ENCODE measurements at places on chromosomes 2 and 18.

- no peak for DNase-seq
These were observed 41.5 kb upstream of the DSC1 start for GRCh38 chr18:31204166-31204565.

DNA sequence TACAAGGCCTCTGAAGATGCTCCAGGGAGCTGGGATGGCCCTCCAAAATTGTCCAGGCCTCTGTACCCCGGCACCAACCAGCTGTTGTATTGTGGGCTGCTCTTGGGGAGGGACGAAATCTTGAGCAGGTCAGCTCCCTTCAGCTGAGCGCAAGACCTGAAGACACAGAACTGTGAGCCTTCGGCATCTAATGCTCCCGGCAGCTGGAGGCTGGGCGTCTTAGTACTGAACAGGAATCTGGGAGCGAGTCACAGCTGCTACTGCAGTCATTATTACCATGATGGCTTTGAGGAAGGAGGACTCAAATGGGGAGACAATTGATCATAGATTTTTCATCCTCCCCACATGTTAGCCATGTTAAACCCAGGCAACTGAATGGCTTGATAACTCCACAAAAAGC lies 83.0 kb upstream of the LTBP1 start:
- no peak for DNase-seq

- DNase-seq, result no peak
These were observed 106.9 kb upstream of the RFX8 start for GRCh38 chr2:101581675-101582299.

DNA sequence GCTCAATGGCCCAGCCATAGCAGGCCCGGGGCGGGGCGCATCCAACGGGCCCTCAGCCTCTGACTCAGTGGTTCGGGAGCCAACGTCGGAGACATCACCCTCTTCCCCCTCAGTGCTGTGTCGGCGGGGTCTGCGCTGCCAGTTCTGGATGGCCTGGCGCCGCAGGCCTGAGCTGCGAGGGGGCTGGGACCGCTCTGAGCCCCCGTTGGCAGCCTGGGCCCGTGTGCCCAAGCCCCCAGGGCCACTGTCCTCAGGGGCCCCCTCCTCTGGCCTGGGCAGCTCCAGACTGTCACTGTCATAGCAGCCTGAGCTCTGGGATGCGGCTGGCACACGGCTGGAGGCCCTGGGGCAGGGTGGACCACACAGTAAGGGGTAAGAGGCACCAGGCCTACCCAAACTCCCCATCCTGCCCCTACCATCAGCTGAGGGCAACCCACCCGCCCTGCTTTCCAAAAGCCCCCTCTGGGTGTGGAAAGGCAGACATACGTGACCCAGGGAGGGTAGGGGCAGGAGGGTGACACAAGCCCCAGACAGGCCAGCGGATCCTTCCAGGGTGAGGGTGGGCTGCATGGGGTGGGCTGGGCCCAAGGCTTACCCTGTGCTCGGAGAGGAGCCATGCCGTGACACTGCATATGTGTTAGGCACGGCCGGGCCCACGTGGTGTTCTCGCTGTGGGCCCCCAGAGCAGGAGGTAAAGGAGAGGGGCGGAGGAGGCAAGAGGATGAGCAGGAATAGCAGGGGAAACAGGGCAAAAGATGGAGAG lies 18.8 kb downstream of the FBXO41 start:
- no peak for DNase-seq

DNA sequence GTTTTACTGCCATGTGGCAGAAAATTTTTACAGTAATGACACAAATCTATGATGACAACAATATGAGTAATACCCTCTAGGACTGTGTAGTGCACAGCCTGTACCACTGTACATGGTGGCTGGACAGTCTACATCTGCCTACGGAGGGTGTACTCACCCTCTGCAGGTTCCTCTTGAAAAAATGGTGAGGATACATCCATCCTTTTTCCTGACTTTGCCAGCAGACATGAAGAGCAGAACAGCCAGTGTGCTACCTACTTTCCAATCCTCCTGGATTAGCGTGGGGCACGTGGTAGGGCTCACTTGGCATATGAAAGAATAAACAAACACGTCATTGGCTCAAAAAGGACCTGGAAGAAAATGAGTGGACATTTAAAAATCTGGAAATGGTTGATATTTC lies 62.6 kb downstream of the TRPM8 start:
- no peak for DNase-seq

Measured in NCI-H345 (cell line).